Breast epithelium (tissue), 4 donors: ENCODE measurements at places on chromosomes 7 and 10. TPM values are rescaled to one million over a fixed set of nuclear protein-coding genes. Genes with fewer than 3 reads are reported as not detected.

The CALCR gene
- total RNA-seq = 0.66 TPM

The MRPL43 gene
- total RNA-seq = 104 TPM

The GNGT1 gene
- not detected for total RNA-seq

The PDSS1 gene
- 8.2 TPM for total RNA-seq

The STX1A gene
- 9.5 TPM for total RNA-seq

The CAMK2B gene
- 2.0 TPM for total RNA-seq

The IMPDH1 gene
- 58.2 TPM for total RNA-seq

The AKR1E2 gene
- total RNA-seq = 15.5 TPM

The PSD gene
- 6.3 TPM for total RNA-seq

The PARP12 gene
- total RNA-seq = 40.6 TPM

The MEIG1 gene
- total RNA-seq = not detected

The C10orf105 gene
- total RNA-seq = 0.29 TPM

The TRPV6 gene
- total RNA-seq = 13.4 TPM

The ERVW-1 gene
- not detected for total RNA-seq

The AQP1 gene
- 177 TPM for total RNA-seq

The STK31 gene
- total RNA-seq = 0.64 TPM

The TMEM254 gene
- 29.7 TPM for total RNA-seq

The PLXNA4 gene
- total RNA-seq = 26.2 TPM

The RAMP3 gene
- total RNA-seq = 76.8 TPM

The PTN gene
- 343 TPM for total RNA-seq

The FAM25A gene
- total RNA-seq = not detected

The LIPF gene
- not detected for total RNA-seq

The CLRN3 gene
- not detected for total RNA-seq

The CXCL12 gene
- 66.4 TPM for total RNA-seq

The SNCG gene
- 52.1 TPM for total RNA-seq

The FAM237B gene
- not detected for total RNA-seq

The LRIT1 gene
- total RNA-seq = not detected

The EN2 gene
- total RNA-seq = 0.32 TPM

The SLC26A5 gene
- 0.48 TPM for total RNA-seq

The SFXN2 gene
- 10.4 TPM for total RNA-seq

The EPHA1 gene
- 11.8 TPM for total RNA-seq

The C7orf33 gene
- not detected for total RNA-seq

The CALD1 gene
- 252 TPM for total RNA-seq

The VSTM2A gene
- not detected for total RNA-seq

The SLC26A3 gene
- 13.6 TPM for total RNA-seq

The CCDC201 gene
- not detected for total RNA-seq

The IDI1 gene
- total RNA-seq = 26.2 TPM

The AEBP1 gene
- 300 TPM for total RNA-seq
